ENCODE measurements at places on chromosomes 1 and 21. TPM values are rescaled to one million over a fixed set of nuclear protein-coding genes. Genes with fewer than 3 reads are reported as not detected.

ZNF683 gene
- total RNA-seq: not detected

MATN1 gene
- 0.36 TPM for total RNA-seq

NBPF10 gene
- total RNA-seq: 0.71 TPM

FCMR gene
- 0.49 TPM for total RNA-seq

CFAP141 gene
- total RNA-seq: not detected

All from sigmoid colon (tissue), 7 donors.